Glomerular endothelial cell (primary cell): ENCODE measurements at places on chromosomes 6 and 20.

GRCh38 chr6:80249897-80250296, 143.4 kb downstream of the BCKDHB start:
- no peak for DNase-seq

- no peak for DNase-seq
Observed at GRCh38 chr20:19486446-19486845, 271.6 kb upstream of the RIN2 start.

GRCh38 chr6:128694303-128695009, 174.1 kb upstream of the PTPRK start:
- no peak for DNase-seq

DNA sequence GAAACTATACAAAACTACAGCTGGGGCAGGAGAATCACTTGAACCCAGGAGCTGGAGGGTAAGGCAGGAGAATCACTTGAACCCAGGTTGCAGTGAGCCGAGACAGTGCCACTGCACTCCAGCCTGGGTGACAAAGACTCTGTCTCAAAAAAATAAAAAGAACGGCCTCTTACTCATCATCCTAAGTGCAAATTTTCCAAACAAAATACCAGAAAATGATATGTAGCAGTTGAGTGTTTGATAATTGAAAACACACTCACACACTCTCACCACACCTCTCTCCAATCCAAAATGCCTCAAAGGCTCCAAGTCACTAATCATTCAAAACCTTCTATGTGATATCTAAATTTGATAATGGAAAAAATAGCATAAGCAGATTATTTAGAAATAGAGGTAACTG, 198.6 kb upstream of the SHLD1 start:
- no peak for DNase-seq

DNA sequence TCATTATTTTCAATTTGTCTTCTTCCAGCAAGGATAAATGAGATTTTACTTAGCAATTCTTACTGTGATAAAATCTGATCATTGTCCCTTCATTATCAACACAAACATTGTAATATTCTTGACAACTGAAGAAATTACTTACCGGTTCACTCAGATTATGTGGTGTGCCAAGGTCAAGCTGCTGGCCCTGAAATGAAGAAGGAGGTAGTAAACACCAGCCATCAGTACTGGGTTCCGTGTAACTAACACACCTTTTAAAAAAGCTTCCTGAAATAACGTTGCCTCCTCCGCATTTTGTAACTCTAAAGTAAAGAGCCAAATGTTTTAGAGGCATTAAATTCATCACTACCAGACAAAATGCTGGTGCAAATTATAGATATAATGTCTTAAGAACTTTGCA, 7.4 kb downstream of the ROS1 start:
- no peak for DNase-seq

DNA sequence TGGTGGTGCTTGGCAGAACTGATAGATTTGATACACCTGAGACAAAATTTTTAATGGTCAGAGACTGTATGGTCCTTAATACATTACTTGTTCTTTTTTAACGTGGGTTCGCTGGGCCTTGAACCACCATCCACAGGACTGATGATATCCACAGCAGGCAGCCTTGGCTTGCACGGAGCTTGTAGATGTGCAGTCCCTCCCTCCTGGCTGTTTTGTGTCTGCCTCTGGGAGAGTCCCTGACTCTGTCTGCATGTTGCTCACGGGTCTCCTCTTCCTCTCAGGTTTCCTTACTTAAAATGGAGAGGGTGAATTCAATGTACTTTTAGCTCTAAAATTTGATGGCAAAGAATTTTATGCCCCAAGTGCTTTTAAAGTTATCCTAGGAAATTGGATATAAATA, 17.5 kb downstream of the KIF25 start:
- no peak for DNase-seq

DNA sequence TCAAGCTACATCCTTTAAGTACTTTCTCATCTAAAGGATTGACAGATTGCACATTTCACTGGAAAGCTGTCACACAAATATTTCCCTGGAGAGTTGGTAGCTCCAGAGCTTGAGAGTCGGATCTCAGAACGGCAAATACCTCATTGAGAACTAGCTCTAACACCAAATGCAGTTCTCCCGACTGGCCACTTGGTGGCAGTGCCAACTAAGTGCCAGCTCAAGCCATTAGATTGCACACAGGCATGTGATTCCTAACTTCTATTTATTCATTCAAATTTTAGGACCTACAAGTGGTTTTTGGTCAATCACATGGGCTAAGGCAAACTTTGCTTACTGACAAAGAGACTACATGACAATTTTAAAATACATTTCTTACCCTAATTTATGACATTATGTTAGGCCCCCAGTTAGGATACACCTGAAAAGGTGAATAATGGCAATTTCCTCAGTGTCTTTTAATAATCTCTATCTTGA, 7.9 kb upstream of the MCHR2 start:
- DNase-seq, result peak; percentile 25

DNA sequence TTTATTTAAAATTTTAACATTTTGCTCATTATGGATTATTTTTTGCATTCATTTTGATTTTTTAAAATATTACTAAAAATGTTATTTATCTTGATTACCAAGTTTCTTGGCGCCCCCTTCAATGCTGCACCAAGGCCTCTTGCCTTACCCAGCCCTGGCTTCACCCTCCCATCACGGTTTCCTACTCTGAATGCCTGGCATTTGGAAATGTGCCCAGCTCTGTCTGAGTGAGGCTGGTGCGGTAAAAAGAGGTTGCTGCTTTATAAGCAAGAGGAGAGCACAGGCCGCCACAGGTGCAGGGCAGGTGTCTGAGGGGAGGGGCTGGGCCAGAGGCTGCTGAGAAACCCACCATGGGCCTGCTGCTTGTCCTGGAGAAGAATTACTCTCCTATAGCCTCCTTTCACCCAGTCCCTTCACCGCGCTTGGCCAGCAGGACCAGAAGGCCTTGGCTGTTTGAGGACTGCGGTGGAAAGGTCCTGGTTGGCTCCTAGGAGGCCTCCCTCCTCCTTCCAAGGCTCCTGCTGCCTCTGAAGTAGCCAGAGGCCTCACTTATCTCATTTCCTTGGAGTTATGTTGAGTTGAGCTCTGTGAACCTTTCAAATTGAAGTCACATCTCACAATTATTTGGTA, 62.6 kb downstream of the BANF2 start:
- no peak for DNase-seq
